ENCODE measurements at places on chromosomes 1 and 21.

- peak; percentile 70 for DNase-seq
Observed at GRCh38 chr1:226677027-226678020, 61.8 kb downstream of the ITPKB start.

GRCh38 chr1:100232156-100232555 is 17.5 kb downstream of the DBT start:
- DNase-seq = no peak

DNA sequence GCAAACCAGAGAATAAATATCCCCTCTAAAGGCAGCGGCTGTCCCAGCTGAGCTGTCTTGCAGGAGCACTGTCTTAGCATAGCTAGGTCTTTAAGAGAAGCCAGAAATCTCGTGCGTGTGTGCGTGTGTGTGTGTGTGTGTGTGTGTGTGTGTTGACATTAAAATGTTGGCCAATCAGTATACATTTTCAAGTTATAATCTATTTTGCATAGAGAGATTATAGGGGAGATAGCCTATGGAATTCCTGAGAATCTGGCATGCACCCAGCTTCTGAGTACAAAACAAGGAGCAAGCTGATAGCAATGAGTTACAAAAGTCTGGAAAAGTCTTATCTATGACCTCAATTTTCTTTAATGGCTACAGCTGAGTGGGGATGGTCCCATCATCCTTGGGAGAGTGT is 17.7 kb downstream of the METTL13 start:
- no peak for DNase-seq

DNA sequence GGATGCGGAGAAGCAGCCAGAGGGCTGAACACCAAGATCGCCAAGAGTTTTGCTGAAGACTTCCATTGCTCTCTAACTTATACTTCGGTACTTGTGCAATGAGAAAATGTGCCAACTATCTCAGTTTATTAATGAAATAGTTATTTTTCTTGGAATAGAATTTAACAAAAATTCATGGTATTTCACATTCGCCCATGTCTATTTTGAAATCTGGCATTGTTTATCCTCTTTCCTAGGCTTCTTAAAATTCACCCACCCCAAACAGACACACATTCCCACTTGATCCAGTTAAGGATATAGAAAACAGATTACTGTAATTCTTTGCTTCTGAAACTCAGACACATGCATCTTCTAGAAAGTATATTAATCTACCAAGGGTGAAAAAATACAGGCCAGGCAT is 56.3 kb upstream of the ADAMTS5 start:
- DNase-seq = no peak

DNA sequence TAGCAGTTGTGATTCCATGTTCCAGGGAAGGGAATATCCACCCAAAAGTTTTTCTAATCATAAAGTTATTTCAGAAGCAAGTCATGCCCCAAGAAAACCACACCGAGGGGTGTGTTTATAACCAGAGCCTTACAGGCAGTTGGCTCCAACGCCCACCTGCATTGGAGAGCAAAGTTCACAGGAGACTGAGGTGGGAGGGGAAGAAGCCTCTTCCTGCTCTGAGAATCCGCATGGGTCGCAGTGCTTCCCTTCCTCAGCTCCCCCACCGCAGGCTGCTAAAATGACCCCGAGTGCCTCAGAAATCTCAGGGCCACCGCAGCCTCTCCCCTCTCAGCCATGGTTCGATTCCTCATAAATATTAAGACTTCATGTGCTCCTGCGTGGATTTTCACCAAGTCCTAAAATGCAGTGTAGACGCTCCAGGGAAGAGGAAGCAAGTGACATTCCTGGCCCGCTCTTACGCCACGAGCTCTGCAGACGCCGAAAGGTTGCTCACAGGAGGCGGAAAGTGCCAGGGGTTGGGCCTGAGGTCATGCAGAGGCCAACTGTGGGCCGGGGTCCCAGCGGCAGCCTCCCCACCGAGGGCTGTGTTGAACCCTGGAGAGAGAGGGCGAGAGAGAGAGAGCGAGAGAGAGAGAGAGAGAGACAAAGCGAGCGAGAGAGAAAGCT is 13.4 kb upstream of the SPSB1 start:
- no peak for DNase-seq

GRCh38 chr21:41387042-41387819 is 25.4 kb downstream of the MX2 start:
- no peak for DNase-seq

- no peak for DNase-seq
Observed at GRCh38 chr1:208083016-208083714, 161.0 kb downstream of the PLXNA2 start.

DNA sequence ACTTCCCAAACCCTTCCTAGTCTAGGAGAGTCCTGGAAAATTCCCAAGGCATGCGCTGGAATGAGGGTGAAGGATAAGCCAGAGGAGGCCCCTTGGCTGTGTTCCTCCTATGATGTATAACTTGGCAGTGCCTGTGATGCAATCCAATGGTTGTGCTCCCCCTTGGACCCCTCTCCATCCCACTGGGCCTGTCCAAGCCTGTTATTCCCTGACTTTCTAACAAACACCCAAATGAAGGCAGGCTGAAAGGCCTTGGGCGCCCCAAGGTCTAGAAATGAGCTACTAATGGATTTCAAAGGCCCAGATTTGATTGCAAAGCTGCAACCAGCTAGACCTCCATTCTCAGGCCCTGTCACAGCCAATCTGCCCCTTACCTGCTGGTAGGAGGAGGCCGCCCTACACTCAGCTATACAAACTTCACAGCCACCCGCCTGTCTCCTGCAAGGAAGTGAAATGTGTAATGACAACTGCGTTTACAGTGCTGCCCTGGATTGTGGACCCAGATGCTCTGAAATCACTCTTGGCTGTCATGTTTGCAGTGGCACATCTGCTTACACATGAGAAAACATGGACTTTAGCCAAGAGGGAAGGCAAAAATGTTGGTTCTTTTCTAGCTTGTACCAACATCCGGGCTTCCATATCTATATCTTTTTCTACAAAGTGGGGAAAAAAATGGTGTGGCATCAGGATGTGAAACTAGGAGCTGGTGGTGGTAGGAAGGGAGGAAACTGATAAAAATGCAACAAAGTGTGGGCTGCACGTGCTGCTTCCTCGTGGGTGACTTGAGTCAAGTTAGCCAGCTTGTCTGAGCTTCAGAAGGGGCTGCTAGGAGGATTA is 130.4 kb downstream of the TRABD2B start:
- no peak for DNase-seq

DNA sequence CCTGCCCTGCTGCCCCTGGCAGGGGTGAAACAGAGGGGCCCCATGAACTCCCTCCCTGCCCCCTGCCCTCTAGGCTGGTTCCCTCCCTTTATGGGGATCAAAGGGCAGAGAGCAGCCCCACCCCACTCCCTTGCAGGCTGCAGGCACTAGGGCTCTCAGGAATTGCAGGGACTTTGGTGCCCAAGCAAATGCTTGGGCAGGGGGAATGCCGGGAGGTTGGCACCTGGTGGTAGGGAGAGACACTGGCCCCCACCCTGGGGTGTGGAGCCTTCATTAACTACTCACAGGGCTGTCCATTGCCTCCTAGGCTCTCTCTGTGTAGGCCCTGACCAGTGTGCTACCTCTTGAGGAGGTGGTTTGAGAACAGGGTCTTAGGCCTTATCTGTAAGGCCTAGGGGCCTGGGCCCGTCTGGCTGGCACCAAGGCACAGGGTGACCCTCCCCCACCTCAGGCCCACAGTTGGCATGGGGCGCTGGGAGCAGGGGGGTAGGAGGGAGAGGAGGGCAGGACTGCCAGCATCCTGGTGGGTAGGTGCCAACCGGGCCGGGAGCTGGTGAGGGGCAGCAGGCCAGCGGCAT is 4.7 kb downstream of the ZBTB7B start:
- DNase-seq = no peak

DNA sequence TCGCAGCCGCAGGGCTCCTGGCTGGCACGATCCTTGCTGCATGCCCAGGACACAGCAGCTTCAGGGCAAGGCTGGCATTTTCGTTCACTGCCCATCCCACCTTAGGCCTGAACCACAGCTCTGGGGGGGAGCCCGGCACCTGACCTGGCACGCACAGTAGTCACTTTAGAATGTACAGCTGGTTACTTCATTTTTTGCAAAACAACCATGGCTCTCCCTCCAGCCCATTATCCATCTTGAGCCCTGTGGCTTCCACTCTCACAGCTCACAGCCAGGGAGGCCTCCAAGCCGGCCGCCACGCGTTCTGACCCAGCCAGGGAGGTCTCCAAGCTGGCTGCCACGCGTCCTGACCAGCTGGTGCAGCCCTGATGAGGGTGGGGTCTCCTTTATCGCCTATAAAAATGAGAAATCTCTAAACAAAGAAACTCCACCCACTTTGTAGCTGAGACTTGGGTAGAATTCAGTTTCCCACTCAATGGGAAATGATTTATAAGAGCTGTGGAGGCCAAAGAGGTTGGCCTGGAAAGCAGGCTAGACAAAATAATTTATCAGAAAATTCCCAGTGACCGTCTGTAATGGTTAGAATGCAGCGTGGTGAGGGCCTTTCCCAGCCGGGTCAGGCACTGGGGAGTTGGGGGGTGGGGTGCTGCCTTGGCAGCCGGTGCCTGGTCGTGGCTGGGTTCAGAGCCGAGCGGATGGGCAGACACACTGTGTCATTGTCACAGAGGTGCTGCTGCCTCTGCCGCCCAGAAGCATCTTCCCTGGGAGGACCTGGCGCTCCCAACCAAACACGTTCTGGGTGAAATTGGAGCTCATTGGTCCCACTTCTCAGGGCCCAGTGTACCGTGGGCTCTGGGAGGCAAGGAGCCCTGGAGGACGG is 54.6 kb upstream of the ACTRT2 start:
- DNase-seq = peak; percentile 82

GRCh38 chr1:119674835-119675289 is 26.8 kb upstream of the ZNF697 start:
- DNase-seq = no peak

DNA sequence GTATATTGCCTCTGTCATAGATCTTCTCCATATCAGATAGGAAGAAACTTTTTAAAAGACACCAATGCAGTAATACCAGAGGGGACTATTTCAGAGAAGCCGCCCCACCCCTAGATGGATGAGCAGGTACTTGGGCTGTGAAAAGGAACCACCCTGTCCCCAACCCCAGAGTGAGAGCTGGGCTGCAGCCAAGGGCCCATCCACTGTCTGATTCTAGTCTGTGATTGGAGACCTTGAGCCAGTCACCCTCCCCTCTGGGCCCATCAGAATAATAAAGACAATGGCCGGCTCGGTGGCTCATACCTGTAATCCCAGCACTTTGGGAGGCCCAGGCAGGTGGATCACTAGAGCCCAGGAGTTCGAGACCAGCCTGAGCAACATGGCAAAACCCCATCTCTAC is 5.0 kb downstream of the CLEC20A start:
- no peak for DNase-seq

- no peak for DNase-seq
Observed at GRCh38 chr1:1024771-1025699, 5.1 kb downstream of the AGRN start.

- DNase-seq = no peak
Observed at GRCh38 chr1:187114792-187115191, 286.0 kb downstream of the PLA2G4A start.

DNA sequence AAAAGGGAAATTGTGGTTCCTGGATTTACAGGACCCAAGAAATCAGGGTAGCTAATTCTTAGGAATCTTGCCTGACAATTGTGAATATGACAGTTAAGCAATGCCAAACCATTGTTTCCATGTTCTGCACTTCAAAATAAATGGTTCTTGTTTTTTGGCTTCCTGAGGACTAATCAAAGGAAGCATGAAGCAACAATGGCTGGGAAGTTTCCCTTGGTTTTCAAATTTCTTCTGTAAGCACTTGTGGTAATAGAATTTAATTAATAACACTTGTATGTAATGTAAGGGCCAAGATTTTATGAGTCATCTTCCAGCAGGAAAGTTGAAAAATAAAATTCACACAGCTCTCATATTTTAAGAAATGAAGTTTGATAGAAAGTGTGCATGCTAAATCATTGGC is 31.7 kb downstream of the JAM2 start:
- DNase-seq = no peak

- no peak for DNase-seq
Observed at GRCh38 chr1:156471496-156472490, 28.8 kb downstream of the MEF2D start.

DNA sequence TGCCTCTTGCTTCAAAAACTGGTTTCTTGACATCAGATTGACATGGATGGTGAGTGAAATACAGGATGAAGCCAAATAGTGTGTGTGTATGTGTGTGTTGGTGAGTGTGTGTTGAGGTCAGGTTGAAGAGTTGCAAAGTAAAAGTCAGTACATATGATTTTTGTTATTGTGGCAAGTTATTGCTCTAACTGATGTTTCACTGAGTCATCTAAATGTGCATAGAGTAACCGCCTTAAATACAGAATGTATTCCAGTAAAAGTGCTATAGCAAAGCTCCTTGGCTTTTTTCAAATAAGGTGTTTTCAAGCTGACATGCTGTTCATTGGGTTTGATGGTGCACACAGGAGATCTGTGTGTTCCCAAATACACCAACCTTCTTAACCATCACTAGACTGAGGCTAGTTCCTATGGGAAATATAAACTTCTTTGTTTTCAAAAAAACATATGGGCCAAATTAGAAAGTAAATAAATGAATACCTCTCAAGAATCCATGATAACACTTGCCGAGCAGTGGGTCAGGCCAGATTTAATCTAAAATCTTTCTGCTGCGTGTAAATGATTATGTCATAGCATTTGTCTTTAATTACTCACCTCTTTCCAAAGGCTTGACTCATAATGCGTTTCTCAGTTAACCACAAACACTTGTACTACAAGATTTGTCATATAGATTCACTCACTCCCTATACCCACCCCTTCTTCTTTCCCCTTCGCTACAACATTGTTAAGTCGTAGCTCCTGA is 151.1 kb downstream of the LYPLAL1 start:
- DNase-seq = no peak

DNA sequence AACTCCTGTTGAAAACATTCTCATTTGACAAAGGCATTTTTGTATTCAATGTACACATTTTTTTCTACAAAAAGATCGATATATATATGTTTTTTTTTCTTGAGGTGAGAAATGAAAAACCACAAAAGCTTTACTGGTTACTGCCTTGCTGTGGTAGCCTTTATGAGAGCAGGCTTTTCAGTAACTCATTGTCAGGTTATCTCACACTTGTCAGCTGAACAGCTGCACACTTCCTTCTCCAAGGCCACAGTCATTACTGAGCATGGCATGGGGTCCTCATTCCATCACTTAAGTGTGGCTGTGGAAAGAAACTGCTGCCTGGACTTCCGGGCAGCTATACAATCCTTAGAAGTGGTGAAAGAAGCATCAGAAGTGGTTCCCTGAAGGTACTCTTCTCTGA is 169.3 kb upstream of the ZP4 start:
- no peak for DNase-seq

- DNase-seq = no peak
Observed at GRCh38 chr1:189351960-189352359, 1125.7 kb downstream of the BRINP3 start.
